ENCODE measurements at places on chromosomes 6 and 20.

DNA sequence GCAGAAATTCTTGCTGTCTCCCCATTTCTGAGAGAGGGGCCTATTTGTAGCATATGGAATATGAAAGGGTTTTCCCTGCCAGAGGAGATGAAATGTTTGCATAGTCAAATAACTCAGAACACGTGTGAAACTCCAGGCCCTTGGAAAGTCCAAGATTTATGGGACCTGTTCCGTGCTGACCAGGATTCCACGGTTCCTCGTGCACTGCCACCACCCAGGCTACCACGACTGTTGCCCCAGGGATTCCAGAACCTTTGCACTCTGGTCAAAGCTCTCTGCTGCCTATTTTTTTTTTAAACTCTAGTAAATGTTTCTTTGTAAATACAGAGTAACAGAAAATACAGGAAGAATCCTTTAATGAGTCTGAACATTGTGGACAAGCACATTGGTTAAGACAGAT, 35.0 kb downstream of the MYLK4 start:
- no peak for DNase-seq

- DNase-seq: no peak
These were observed 760 bp upstream of the ANKRD66 start for GRCh38 chr6:46745973-46746372.

GRCh38 chr6:170292111-170292406, 1.2 kb upstream of the DLL1 start:
- no peak for DNase-seq

- DNase-seq: no peak
These were observed 43.6 kb downstream of the SLC24A3 start for GRCh38 chr20:19256085-19256484.

DNA sequence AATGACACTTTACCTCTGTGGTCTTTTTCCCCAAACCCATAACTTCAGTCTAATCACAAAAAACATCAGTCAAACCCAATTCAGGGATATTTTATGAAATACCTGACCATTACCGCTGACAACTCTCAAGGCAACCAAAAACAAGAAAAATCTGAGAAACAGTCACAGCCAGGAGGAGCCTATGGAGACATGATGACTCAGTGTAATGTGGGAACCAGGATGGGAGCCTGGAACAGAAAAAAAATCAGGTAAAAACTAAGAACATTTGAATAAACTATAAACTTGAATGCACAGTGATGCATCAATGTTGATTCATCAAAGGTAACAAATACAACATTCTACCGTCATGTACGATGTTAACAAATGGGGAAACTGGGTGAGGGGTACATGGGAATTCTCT, 84.1 kb upstream of the TSHZ2 start:
- DNase-seq: no peak

- no peak for DNase-seq
These were observed 54.8 kb downstream of the DACT2 start for GRCh38 chr6:168264593-168265335.

GRCh38 chr6:116073765-116074440, 13.2 kb upstream of the FRK start:
- no peak for DNase-seq

DNA sequence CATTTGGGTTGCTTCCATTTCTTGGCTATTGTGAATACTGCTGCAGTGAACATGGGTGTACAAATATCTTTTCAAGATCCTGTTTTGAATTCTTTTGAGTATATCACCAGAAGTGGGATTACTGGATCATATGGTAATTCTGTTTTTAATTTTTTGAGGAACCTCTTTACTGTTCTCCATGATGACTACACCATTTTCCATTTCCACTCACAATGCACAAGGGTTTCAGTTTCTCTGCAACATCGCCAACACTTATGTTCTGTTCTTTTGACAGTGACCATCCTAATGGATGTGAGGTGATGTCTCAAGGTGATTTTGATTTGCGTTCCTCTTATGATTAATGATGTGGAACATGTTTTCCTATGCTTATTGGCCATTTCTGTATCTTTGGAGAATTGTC, 214.4 kb upstream of the ZFP64 start:
- no peak for DNase-seq

GRCh38 chr6:153047386-153047785, 44.9 kb upstream of the MTRF1L start:
- DNase-seq: no peak

GRCh38 chr20:48703107-48703506, 124.7 kb downstream of the PREX1 start:
- DNase-seq: no peak

GRCh38 chr20:17733767-17734304, 34.1 kb downstream of the BANF2 start:
- DNase-seq: no peak

GRCh38 chr6:47163536-47163935, 121.4 kb upstream of the ADGRF1 start:
- no peak for DNase-seq

DNA sequence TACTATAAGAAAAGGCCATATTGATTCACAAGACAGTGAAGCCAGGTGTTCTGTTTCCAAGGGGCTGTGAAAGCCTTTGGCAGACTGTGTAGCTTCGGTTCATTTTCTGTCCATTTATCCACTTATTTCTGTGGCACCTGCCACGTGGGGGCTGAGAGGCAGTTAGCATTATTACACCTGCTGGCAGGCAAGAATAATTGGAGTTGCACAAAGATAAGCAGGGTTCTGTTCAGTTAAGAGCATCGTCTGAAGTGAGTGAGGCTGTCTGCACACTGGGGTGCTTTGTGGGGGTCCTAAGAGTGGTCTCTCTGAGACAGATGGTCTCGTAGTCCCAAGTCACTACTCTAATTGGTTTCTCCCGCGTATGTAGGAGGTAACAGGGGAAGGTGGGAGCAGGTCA, 60.6 kb upstream of the CCN6 start:
- DNase-seq: no peak

DNA sequence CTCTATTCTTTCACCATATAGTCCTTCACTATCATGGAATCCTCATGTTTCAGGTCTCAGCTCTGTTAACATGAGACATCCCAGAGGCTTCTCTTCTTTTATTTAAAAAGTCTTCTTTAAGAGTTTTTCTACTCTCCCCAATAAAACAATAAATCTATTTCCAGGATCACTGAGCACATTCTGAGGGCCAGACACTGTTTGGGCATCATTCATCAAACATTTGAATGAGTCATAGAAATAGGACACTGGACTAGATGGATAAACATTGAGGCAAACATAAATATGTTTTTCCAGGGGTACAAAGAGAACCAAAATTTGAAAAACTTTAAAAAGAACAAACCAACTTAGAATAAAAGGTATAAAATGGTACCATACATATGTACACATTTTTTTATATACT, 554.4 kb downstream of the KIF16B start:
- no peak for DNase-seq

GRCh38 chr6:144106206-144106605, 10.8 kb upstream of the SF3B5 start:
- DNase-seq: peak; percentile 50

GRCh38 chr6:114249522-114249921, 93.3 kb downstream of the HS3ST5 start:
- DNase-seq: no peak

GRCh38 chr6:22152841-22153240, 144.0 kb downstream of the PRL start:
- DNase-seq: no peak

DNA sequence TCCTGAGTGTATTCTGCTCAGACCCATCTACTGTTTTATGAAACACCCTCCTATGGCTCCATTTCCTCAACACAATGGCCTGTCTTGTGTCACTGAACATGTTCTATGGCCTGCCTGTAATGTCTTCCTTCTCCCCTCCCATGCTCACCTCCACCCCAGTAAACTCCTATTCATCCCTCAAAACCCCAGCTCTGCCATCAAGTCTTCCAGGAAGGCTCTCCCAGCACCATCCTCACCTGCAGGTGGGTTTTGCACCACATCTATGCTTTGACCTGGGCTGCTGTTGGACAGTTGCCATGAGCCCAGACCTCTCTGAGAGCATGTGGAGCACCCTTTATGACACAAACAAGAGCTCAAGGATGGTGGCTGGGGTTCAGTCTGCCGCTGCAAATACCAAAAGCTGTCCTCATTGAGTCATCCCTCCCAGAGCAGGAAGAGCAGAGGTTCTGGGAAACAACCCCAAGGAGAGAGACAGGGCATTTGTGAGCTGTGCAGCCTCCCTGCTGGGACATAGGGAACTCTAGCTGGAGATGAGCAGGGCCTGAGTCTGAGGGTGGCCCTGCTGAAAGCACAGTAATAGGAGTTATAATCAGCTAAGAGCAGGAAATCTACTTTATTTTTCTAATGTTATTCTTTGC, 93.8 kb upstream of the CD93 start:
- no peak for DNase-seq

DNA sequence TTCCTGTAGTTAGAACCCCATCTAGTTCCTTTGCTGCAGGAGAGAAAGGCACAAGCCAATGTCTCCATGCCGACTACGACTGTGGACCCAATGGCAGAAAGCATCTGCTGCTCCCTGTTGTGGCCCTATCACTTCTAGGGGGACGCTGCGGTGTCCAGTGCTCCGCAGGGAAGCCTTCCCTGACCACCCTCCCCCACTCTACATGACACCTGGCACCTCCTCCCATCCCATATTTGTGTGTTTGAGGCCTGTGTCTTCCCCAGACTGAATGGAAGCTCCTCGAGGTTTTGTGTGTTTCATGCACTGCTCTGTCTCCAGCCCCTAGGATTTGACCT, 159.5 kb downstream of the DTNBP1 start:
- DNase-seq: no peak

DNA sequence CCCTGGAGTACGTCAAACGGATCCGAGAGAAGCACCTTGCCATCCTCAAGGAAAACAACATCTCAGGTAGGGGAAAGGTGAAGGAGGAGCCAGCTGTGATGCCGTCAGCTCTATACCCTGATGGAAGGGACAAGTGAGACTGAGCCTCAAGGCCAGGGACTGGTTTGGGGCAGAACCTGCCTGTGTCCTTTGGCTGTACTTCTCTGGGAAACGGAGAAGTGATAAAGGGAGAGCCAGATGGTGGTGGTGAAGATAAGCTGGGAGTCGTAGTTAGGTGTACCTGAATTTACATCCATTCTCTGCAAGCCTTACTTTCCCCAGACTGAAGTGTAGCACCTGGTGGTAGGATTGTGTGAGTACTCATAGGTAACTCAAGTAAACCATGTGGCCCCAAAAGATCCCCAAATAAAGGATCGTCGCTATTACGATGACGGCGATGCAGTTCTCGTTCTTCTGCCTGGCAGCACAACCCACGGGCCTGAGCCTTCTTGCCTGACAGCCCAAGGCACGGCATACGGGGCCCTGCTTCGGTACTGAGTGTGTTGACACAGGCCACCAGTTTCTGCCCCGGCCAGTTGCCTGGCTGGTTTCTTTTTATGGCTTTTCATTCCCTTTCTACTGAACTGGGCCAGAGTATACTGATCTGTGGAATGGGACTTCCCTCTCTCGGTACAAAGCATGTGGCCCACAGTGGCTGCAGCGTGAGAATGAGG, 10.6 kb downstream of the PCIF1 start:
- no peak for DNase-seq

- no peak for DNase-seq
These were observed 12.9 kb upstream of the ZNF343 start for GRCh38 chr20:2521369-2522305.

- DNase-seq: no peak
These were observed 1.7 kb upstream of the PDE10A start for GRCh38 chr6:165664559-165665383.

DNA sequence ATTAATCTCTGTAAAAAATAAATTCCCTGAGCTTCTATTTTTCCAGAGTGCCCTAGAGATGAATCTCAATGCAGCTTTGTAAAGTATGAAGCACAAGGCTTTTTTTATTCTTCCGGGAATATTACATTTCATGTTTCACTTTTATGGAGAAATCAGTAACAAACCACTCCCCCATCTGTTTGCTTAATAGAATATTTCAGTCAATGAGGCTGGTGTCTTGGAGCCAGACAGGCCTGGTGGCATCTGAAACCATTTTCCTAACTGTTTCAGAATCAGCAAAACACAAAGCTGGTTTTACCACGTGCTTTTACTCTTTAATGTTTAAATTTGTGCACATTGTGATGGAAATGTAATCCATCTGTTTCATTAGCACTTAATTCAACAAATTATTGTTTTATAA, 400.8 kb upstream of the HSF2 start:
- no peak for DNase-seq

GRCh38 chr20:63738687-63739129, 868 bp upstream of the SLC2A4RG start:
- peak; percentile 75 for DNase-seq

- no peak for DNase-seq
These were observed 11.7 kb downstream of the HCK start for GRCh38 chr20:32063695-32064094.

GRCh38 chr6:157753291-157753690, 69.8 kb upstream of the SNX9 start:
- no peak for DNase-seq

DNA sequence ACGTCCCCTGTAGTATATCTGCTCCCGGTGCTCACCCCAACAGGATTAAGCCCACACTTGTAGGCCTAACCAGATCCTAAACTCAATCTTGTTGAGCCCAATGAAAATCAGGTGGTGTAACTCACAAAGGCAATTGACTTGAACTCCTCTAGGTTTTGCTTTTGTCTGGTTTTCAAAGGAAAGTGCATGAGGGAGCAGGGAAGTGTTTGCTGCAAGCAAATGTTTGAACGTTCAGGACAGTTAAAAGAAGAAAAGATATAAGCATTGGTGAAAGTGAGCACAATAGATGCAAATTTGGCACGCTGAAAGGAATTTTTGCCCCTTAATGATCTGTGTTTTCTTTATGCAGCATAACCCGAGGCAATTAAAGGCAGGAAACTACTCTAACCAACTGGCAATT, 212.6 kb downstream of the PLCB1 start:
- no peak for DNase-seq

DNA sequence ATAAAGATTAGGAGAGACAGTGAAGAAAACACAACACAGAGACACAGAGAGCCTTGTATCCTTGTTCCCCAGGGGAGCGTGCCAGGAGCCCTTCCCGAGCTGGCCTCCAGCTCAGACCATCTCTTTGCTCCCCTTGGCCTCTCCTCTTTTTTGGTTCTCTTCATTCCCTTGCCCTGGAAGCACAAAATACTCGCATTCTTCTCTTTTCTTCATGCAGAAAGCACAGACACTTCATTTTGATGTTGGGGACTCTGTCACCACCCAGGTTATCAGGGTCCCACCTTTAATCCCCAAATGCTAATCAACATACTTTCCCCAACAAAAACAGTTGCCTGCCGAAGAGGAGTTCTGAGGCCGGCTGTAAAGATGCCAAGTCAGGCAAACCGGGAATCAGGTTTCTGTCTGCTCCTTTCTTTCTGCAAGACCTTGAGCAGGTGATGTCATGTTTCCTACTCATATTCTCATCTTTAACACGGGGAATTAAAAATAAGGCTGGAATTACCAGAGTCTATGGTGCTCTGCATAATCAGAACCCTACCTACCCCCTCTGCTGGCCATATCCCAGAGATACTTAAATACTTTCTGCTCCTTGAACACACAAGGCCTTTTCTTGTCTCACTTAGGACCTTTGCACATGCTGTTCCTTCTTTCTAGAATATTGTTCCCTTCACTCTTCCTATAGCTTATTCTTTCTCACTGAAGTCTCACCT, 21.7 kb downstream of the TGM6 start:
- no peak for DNase-seq
